Upper lobe of right lung (tissue), 1 donor: ENCODE measurements at places on chromosomes 12 and 14. TPM values are rescaled to one million over a fixed set of nuclear protein-coding genes. Genes with fewer than 3 reads are reported as not detected.

DNA sequence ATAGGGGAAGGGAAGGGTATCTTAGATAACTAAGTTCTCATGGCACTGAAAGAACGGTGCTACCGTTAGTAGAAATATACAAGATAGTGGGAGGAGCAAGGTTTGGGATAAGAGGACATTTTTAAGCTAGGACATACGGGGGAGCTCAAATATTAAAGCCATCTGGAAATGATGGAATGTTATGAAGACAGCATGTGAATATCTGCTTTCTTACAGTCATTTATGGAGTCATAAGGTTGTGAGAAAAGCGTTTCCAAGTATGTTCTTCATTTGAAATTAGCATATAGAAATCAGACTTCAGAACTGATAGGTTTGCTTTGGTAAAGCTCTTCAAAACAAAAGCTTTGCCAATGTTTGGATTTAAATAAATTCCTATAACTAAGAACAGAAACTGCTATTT, 62.3 kb downstream of the OTOGL start:
- no peak for DNase-seq

DNA sequence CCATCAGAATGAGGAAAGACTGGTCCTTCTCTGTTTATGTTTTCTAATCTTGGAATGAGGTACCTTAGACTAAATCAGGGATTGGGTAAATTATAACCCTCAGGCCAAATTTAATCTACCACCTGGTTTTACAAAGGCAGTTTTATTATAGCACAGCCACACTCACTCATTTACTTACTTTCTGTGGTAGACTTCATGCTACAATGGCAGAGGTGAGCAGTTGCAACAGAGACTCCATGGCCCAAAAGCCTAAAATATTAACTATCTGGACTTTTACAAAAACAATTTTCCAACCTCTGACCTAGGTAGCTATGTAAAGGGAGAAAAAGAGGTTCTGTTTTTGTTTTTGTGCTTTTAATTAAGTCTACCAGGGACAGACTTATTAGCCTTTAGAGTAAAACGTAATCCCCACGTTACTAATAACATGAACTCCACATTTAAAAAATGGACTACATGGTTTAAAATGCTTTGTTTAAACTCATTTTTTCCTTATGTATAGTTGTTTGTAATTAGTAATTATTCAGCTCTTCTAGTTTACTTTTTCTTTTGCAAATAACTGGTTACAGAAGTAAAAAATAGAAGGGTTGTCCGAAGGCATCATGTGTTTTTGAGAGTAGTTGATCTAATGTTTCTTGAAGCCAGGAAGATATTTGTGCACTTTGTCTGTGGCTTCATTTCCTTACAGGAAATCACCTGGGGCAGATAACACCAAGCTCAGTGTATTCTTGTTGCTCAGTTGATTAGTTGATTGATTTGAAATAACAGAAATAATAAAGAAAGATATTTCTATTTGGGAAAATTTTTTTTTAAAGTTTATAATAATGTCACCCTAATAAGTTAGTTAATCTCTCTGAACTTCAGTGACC, 57.6 kb upstream of the ATP2B1 start:
- DNase-seq: no peak

GRCh38 chr12:105570944-105571343, 240.5 kb downstream of the C12orf75 start:
- DNase-seq: no peak

DNA sequence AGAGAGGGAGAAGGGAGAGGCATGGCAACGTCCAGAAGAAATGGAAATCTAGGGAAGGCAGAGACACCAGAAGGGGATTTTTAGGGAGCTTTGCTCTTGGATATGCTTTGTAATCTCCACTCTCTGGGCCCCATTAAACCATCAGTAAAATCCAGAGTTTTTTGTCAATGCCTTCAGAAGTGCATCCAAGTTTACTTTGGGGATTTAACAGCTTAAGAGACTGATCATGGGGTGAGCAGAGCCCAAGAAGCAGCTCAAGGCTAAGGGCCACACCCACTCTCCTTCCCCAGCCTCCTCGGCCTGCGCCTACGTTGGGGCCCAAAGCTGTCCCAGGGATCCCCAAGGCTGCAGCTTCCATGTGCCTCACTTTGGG, 37.4 kb upstream of the WSCD2 start:
- DNase-seq: no peak

GRCh38 chr14:68306265-68306933, 486.5 kb downstream of the ZFP36L1 start:
- DNase-seq: no peak

DNA sequence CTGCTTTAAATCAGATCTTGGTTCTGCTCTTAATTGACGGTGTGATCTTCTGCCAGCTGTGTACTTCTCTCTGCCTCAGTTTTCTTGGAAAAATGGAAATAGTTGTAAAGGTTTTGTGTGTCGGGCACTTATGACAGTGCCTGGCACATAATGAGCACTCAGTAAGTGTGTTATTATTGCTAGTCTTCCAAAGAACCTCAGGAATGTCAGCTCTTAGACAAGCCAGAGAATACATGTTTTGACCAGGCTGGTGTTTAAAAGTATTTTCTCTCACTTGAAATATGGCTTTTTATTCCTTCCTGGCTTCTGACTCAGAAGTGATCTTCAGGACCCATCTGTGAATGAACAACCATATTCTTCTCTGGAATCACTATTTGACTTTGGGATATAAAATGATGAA, 304.1 kb downstream of the SNAPC1 start:
- DNase-seq: no peak

DNA sequence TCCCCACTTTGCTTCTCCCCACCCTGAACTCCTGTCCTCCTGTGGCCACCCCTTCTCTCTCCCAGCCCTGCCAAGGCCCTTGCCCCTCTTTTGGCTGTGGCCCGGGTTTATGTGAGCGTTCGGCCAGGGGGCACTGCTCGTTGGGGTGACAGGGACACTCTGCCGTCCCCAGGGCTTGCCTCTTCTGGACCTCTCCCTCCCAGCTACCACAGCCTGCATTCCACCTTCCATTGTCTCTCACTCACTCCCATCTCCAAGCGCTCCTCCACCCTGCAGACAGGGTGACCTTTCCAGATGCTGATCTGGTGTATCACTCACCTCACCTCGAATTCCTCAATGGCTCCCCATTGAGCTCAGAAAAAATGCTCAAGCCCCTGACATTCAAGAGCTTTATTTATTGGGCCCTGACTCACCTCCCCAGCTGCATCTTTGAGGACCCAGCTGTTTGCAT, 1.4 kb downstream of the SERPINA9 start:
- DNase-seq: no peak

DNA sequence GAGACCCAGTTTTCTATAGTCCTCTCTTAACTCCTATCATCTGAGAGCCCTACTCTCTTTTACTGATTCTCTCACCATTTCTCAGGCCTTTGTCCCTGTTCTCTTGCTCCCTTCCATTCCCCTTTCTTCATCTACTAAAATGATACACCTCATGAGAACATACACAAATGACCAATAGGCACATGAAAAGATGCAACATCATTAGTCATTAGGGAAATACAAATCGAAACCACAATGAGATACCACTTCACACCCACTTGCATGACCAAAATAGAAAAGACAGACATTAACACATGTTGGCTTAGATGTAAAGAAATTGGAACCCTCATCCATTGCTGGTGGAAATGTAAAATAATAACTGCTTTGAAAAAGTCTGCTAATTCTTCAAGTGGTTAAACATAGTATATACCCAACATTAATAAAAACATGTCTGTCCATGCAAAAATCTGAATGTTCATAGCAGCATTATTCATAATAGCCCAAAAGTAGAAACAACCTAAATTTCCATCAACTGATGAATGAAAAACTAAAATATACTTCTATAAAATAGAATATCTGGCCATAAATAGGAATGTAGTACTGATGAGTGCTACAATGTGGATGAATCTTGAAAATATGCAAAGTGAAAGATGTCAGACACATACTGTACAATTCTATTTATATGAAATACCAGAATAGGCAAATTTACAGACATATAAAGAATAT, 66.0 kb downstream of the DENND5B start:
- DNase-seq: no peak

GRCh38 chr14:91254461-91254860, 10.0 kb upstream of the GPR68 start:
- DNase-seq: no peak

- no peak for DNase-seq
Measured at GRCh38 chr12:89857652-89858274, 149.1 kb upstream of the ATP2B1 start.

DNA sequence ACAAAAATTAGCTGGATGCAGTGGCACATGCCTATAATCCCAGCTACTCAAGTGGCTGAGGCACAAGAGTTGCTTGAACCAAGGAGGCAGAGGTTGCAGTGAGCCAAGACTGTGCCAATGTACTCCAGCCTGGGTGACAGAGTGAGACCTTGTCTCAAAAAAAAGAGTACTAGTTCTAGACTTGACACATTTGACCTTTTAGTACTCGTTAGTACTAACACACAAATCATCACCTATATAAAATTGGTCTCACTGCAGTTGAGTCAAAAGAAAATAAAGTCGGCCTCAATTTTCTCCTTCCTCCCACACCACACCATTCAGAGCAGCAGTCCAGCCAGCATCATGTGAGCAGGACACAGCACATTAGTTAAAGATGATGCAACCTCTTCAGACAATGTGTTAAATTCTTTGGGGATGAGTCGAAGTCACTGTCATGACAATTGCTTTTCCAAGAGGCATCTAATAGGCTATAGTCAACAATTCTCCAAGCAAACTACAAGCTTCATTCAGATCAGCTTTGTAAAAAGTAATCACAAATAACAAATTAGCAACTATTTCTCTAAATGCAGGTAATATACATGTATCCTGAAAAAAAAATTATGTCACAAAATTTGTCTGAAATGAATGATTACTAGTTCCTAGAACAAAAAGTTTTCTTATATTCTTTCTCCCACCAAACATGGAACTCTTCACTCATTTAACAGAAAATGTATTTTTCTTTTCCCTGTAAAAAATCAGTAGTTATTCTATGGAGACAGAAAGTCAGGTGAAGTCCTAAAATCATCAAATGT, 55.6 kb downstream of the CLIP1 start:
- DNase-seq: no peak

GRCh38 chr14:34933301-34933700, 49.5 kb upstream of the SRP54 start:
- no peak for DNase-seq

Gene ATF1
- 36.8 TPM for total RNA-seq

Gene IL31
- total RNA-seq: not detected

Gene PRH2
- total RNA-seq: not detected

Gene YEATS4
- 11.4 TPM for total RNA-seq

Gene SYT1
- 0.58 TPM for total RNA-seq

Gene TMEM132D
- total RNA-seq: 1.0 TPM

Gene ART4
- total RNA-seq: 5.7 TPM

Gene TAS2R8
- total RNA-seq: not detected

Gene KSR2
- 1.4 TPM for total RNA-seq
